ENCODE measurements at places on chromosomes 12 and 14. TPM values are rescaled to one million over a fixed set of nuclear protein-coding genes. Genes with fewer than 3 reads are reported as not detected.

DNA sequence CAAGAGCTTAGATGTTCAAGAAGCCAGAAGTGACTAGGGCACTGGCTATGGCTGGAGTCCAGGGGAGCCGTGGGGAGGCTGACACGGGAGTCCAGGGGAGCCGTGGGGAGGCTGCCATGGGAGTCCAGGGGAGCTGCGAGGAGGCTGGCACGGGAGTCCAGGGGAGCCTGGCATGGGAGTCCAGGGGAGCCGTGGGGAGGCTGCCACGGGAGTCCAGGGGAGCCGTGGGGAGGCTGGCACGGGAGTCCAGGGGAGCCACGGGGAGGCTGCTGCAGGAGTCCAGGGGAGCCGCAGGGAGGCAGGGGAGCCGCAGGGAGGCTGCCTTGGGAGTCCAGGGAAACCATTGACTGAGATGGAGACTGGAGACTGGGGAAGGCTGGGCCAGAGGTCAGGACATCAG lies 54.9 kb downstream of the TECPR2 start:
- H3K36me3 ChIP-seq = peaks cover 8% of the 10 kb centered on the region
- H3K4me3 ChIP-seq = no peak overlapping the region
- H3K27me3 ChIP-seq = no peaks in the 10 kb centered on the region
- no peaks in the 10 kb centered on the region for H3K4me1 ChIP-seq

DNA sequence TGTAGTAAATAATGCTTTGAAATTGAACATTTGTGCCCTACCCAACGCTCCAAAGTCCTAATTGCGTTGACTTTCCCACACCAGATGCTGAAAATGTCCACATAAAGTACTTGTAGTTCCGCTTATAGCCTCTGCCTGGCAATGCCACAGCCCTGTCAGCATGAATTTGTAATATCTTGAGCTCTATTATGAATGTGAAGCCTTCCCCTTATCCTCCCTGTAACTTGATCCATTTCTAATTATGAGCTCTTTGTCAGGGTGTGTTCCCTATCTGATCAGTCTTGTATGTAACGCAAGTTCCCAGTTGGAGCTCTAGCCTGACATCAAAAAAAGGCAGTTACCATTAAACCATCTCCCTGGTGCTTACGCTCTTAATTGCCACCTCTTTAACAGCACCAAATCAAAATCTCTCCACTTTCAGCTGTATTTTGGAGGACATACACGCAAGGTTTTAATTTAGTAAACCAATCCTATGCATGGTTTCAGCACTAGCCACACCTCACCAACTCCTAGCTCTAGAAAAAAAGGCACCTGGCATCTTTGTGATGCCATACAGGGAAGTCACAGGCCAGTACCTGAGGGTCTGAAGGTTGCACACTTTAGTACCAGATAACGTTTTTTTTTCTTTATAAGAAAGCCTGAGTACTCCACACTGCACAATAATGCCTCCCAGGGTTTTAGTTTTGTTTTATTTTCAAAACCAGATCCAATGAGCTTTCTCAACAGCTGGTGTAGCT lies 69.3 kb downstream of the EEA1 start:
- H3K27ac ChIP-seq = no peak overlapping the region
- peaks cover 12% of the 10 kb centered on the region for H3K36me3 ChIP-seq
- no peaks in the 10 kb centered on the region for H3K27me3 ChIP-seq
- H3K4me3 ChIP-seq = no peak overlapping the region

The CCND2 gene
- total RNA-seq = 247 TPM

DNA sequence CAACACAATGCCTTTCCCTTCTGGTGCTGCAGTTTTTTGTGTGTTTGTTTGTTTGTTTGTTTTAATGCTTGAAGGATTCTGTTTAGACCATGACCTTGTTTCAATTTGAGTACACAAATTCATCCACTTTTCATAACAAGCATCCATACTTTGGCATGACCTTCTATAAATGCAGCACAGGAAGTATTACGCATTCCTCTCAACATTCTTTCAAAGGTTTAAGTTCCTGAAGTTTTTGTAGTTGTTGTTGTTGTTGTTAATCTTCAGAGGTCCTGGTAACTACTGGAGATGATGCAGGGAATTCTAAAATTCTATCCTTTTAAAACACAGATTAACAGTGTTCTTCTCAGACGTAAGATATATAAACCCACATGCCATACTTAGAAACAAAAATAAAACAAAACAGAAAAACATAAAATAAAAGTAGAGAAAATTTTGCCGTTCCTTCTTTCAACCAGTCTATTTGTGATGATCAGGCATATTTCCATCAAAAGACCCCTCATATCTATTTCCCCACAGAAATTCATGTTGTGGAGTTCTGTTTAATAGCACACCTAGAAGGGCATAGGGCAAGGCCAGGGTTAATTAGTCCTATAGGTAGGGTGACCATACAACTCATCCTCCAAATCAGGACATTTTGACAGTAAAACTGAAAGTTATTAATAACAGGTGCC lies 529.9 kb downstream of the NOVA1 start:
- H3K27me3 ChIP-seq = no peaks in the 10 kb centered on the region
- DNase-seq = no peak
- H3K4me3 ChIP-seq = no peak overlapping the region
- H3K4me1 ChIP-seq = no peaks in the 10 kb centered on the region
- no peak overlapping the region for H3K27ac ChIP-seq
- no peaks in the 10 kb centered on the region for H3K36me3 ChIP-seq

The DLK1 gene
- total RNA-seq = not detected

- DNase-seq = no peak
- no peak overlapping the region for H3K4me3 ChIP-seq
- no peaks in the 10 kb centered on the region for H3K36me3 ChIP-seq
- no peaks in the 10 kb centered on the region for H3K4me1 ChIP-seq
These were observed 30.8 kb upstream of the NRDE2 start for GRCh38 chr14:90362558-90362896.

DNA sequence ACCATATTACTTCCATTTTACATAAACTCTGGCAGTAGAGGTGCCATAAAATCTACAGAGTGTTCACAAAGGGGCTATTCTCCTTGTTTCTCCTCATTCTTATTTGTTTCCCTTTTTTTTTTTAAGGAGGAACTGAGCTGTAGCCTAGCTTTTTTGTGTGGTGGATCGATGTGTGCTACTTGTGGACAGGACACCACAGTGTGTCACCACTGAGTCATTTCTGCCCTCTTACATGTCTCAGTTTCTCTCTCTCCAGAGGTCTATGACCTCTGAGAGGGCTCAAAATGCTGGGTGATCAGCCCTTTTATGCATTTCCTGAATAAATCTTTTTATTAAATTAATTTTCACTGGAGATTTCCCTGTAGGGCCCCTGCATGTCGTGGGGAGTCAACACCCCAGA lies 370.2 kb downstream of the ADGRD1 start:
- H3K36me3 ChIP-seq = no peaks in the 10 kb centered on the region
- no peak for DNase-seq
- H3K27ac ChIP-seq = no peak overlapping the region
- no peak overlapping the region for H3K4me3 ChIP-seq
- H3K27me3 ChIP-seq = no peaks in the 10 kb centered on the region

The TSHR gene
- total RNA-seq = not detected

GRCh38 chr12:27523305-27523641 lies 733 bp upstream of the PPFIBP1 start:
- peak overlapping the region; percentile 51 for H3K27ac ChIP-seq
- H3K4me1 ChIP-seq = peaks cover 16% of the 10 kb centered on the region
- H3K4me3 ChIP-seq = peak overlapping the region; percentile 55

GRCh38 chr12:50188241-50188781 lies 21.1 kb upstream of the CERS5 start:
- peaks cover 5% of the 10 kb centered on the region for H3K36me3 ChIP-seq
- no peak for DNase-seq
- H3K27ac ChIP-seq = no peak overlapping the region
- H3K27me3 ChIP-seq = no peaks in the 10 kb centered on the region

The ACACB gene
- total RNA-seq = 4.1 TPM

DNA sequence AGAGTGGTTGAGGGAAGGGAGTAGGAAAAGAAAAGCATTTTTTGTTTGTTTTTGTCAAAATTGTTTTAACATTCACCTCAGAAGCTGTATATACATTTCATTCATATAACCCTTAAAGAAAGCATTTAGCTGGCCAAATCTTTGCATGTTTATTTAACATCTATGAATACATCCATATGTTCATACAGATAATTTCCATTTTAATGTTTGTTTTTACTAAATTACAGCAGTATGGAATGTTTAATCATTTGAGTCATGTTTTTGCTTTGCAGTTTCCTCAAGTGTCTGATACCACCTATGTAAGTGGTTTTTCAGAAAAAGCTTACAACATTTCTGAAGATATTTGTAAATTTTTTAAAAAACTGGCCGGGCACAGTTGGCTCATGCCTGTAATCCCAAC lies 84.3 kb upstream of the ATF1 start:
- H3K4me1 ChIP-seq = no peaks in the 10 kb centered on the region
- H3K36me3 ChIP-seq = peaks cover 57% of the 10 kb centered on the region
- H3K27ac ChIP-seq = no peak overlapping the region
- no peaks in the 10 kb centered on the region for H3K27me3 ChIP-seq

GRCh38 chr12:25052196-25052913 lies 103.5 kb upstream of the BCAT1 start:
- no peaks in the 10 kb centered on the region for H3K27me3 ChIP-seq
- DNase-seq = peak; percentile 86
- peaks cover 17% of the 10 kb centered on the region for H3K4me1 ChIP-seq
- no peaks in the 10 kb centered on the region for H3K36me3 ChIP-seq
- H3K4me3 ChIP-seq = peak overlapping the region; percentile 71

The TC2N gene
- total RNA-seq = 126 TPM

DNA sequence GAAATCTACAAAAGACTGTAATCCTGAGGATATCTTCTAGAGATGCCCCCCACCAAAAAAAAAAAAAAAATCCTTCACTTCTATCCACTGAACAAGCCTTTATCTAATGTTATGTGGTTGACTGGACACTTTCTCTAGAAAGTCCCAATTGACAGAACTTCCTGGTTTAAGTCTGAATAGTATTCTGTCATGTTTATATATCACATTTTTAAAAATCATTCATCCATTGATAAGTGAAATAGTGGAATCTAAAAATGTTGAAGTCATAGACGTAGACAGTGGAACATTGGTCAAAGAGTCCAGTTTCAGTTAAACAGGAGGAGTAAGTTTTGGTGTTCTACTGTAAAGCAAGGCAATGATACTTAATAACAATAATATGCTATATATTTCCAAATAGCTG lies 297.0 kb downstream of the SSPN start:
- no peak for DNase-seq
- H3K36me3 ChIP-seq = peaks cover 12% of the 10 kb centered on the region
- H3K27me3 ChIP-seq = no peaks in the 10 kb centered on the region
- no peak overlapping the region for H3K4me3 ChIP-seq
- H3K4me1 ChIP-seq = no peaks in the 10 kb centered on the region

The RPS6KL1 gene
- 1.9 TPM for total RNA-seq

- H3K4me1 ChIP-seq = peaks cover 8% of the 10 kb centered on the region
- peaks cover 23% of the 10 kb centered on the region for H3K36me3 ChIP-seq
- peak overlapping the region; percentile 94 for H3K27ac ChIP-seq
- peak overlapping the region; percentile 96 for H3K4me3 ChIP-seq
- no peaks in the 10 kb centered on the region for H3K27me3 ChIP-seq
These were observed 443 bp downstream of the MAGOHB start for GRCh38 chr12:10612984-10613348.

- H3K4me1 ChIP-seq = peaks cover 13% of the 10 kb centered on the region
- H3K4me3 ChIP-seq = no peak overlapping the region
- no peak overlapping the region for H3K27ac ChIP-seq
These were observed 220.5 kb downstream of the FOXN3 start for GRCh38 chr14:89196545-89196944.

- no peaks in the 10 kb centered on the region for H3K4me1 ChIP-seq
- no peak overlapping the region for H3K4me3 ChIP-seq
- H3K27me3 ChIP-seq = no peaks in the 10 kb centered on the region
- H3K27ac ChIP-seq = peak overlapping the region; percentile 32
These were observed 27.5 kb downstream of the RFLNA start for GRCh38 chr12:124322271-124322998.

GRCh38 chr14:67411820-67412421 lies at the start of gene PLEK2:
Gene PLEK2 (minus strand): TSS chr14:67412165. CDS start chr14:67412059, 106 bp downstream.
- peaks cover 3% of the 10 kb centered on the region for H3K4me1 ChIP-seq
- H3K27ac ChIP-seq = no peak within 1 kb of the TSS
- no peaks in the 10 kb centered on the region for H3K36me3 ChIP-seq

GRCh38 chr12:43267818-43268217 lies 284.2 kb downstream of the ADAMTS20 start:
- H3K27ac ChIP-seq = no peak overlapping the region
- no peaks in the 10 kb centered on the region for H3K36me3 ChIP-seq
- DNase-seq = no peak
- H3K4me1 ChIP-seq = no peaks in the 10 kb centered on the region
- no peak overlapping the region for H3K4me3 ChIP-seq
- H3K27me3 ChIP-seq = no peaks in the 10 kb centered on the region

- no peak overlapping the region for H3K27ac ChIP-seq
- no peaks in the 10 kb centered on the region for H3K36me3 ChIP-seq
- H3K4me1 ChIP-seq = peaks cover 11% of the 10 kb centered on the region
- H3K27me3 ChIP-seq = no peaks in the 10 kb centered on the region
These were observed 2.9 kb downstream of the KRT79 start for GRCh38 chr12:52831251-52831650.

The GAS2L3 gene
- 1.4 TPM for total RNA-seq

DNA sequence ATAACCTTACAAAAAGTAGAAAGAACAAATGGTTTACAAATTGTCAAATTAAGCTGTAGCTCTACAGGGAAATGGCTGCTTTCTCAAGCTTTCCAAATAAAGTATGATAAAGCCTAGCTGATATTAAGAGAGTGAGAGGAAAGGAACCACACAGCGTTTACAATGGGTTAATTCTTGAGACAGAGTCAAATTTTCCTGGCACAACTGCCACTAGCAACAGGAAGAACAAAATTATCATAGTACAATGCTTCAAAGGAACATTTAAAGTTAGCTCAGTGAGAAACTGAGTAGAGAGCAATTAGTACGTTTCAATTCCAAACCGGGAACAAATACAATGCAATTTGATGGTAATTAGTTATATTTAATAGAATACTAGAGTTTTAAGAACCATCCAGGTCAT lies 116.0 kb downstream of the PPP1R12A start:
- H3K27ac ChIP-seq = no peak overlapping the region
- H3K4me1 ChIP-seq = no peaks in the 10 kb centered on the region
- DNase-seq = no peak
- no peaks in the 10 kb centered on the region for H3K27me3 ChIP-seq
- H3K4me3 ChIP-seq = no peak overlapping the region

DNA sequence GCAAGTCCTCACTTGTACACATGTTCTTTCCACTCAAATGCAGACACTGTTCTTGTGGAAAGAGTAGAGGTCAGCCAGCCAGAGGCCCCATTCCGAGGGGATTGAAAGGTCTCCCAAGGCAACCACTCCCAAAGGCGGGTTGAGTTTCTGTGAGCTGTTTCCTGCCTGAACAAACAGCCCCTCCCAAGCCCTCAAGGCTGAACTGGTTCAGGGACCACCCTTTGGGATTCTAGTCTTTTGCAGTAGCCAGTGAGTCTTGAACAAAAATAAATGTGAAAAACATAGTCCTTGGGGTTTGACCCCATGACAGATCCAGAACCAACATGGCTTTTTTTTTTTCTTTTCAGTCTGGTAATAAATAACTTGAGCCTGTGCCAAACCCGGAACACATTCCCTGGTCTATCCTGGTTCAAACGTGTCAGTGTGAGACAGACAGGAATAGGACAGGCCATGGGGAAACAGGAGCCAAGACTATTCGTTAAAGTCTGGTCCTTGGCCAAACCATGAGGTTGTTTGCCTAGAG lies 17.6 kb upstream of the STK38L start:
- no peak overlapping the region for H3K4me3 ChIP-seq
- DNase-seq = no peak
- no peaks in the 10 kb centered on the region for H3K36me3 ChIP-seq
- H3K4me1 ChIP-seq = no peaks in the 10 kb centered on the region
- H3K27ac ChIP-seq = no peak overlapping the region

GRCh38 chr12:72509891-72510290 lies 237.7 kb downstream of the TRHDE start:
- H3K27me3 ChIP-seq = no peaks in the 10 kb centered on the region
- H3K4me1 ChIP-seq = no peaks in the 10 kb centered on the region
- H3K4me3 ChIP-seq = no peak overlapping the region

- peaks cover 48% of the 10 kb centered on the region for H3K4me1 ChIP-seq
These were observed 15.2 kb downstream of the RASSF3 start for GRCh38 chr12:64625243-64626077.
